ENCODE measurements at places on chromosomes 2 and 18. TPM values are rescaled to one million over a fixed set of nuclear protein-coding genes. Genes with fewer than 3 reads are reported as not detected.

DNA sequence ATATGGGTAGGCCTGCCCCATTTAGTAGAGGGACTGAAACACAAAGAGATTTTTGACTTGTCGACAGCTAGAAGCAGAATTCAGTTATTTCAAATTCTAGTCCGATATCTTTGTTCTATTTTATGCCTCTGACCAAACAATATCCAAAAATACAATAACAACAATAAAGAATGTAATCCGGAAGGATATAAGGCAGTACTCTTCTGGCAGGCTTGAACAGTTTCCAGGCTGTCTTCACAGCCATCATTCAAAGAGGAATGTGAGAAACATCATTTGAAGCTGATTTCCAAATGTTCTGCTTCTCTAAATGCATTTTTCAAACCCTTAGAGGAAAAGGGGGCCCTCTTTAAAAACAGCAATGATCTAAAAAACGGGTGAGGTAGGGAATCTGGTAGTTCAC, 36.7 kb upstream of the SPTBN1 start:
- no peak for DNase-seq

DNA sequence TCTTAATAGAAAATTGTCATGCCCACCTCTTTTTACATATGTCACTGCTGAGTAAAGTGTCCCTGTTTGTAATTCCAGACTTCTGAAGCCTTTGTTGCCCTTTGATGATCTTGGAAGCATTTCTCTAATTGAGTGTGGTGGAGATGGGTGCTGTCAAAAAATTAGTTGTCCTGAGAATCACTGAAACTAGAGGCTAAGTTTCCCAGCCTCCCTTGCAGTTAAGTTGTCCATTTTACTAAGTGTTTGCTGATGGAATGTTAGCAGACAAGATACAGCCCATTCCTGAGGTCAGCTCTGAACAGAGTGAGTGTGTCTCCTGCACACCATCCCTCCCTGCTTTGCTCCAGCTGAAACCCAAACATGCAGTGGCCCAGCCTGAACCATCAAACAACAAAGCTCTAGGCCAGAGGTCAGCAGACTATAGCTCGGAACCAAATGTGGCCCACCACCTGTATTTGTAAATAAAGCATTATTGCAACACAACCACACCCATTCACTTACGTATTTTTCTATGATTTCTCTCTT, 28.1 kb upstream of the TMEM177 start:
- DNase-seq, result no peak

- DNase-seq, result no peak
Measured at GRCh38 chr2:10530607-10531239, 82.6 kb upstream of the ODC1 start.

GRCh38 chr2:202377207-202377761, 1.2 kb downstream of the BMPR2 start:
- no peak for DNase-seq

DNA sequence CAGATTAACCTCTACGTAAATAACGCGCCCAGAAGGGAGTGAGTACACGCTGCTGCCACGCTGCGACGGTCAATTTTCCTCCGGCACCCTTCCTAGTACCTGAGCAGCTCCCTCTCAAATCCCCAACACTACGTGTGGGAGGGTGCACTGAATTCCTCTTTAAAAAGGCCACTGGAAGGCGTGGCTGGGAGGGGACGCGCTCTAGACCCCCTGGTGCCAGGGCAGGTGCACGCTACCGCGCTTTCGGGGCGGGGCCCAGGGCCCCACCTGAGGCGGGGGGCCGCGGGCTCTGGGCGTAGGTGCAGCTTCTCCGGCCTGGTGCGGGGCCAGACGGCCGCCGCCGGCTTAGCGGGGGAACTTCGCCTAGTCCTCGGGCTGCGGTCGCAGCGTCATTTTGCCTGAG, 668 bp upstream of the ANKRD12 start:
- DNase-seq, result no peak

TBR1 gene
- not detected for polyA plus RNA-seq
